ENCODE measurements at places on chromosomes 4 and X.
A peak's percentile ranks its signal among the peaks of the same experiment; 100 is the strongest.

GRCh38 chrX:118495061-118495921 lies at the start of gene DOCK11:
TSS of gene DOCK11 (plus strand) at chrX:118495815. CDS start at chrX:118495972, 157 bp downstream.
- peak; percentile 89 for DNase-seq

- DNase-seq, result peak; percentile 5
Measured at GRCh38 chrX:38768079-38768478, 33.2 kb upstream of the MID1IP1 start.

- DNase-seq, result no peak
Measured at GRCh38 chr4:28926156-28926555, 1794.0 kb upstream of the PCDH7 start.

- no peak for DNase-seq
Measured at GRCh38 chr4:145890689-145891088, 47.9 kb downstream of the ZNF827 start.

GRCh38 chr4:67880866-67881610 lies 2.8 kb downstream of the TMPRSS11D start:
- DNase-seq, result peak; percentile 6

DNA sequence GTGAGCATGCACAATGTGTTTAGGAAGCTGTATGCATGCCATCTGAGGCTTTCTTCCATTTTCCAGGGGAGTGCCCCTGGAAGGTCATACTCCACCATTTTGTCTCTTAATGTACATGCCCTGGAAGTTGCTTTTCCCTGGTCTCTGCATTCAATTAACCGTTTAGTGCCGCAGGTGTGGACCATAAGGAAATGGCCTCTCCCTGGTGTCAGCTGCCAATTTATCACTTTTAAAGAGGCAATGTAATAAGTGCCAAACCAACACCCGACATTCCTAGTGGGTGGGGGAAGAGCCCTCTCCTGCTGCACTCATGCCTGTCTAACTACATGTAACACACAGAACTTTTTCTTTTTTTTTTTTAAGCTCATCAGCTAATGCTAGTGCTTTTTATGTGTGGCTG lies 7.1 kb upstream of the BST1 start:
- no peak for DNase-seq

DNA sequence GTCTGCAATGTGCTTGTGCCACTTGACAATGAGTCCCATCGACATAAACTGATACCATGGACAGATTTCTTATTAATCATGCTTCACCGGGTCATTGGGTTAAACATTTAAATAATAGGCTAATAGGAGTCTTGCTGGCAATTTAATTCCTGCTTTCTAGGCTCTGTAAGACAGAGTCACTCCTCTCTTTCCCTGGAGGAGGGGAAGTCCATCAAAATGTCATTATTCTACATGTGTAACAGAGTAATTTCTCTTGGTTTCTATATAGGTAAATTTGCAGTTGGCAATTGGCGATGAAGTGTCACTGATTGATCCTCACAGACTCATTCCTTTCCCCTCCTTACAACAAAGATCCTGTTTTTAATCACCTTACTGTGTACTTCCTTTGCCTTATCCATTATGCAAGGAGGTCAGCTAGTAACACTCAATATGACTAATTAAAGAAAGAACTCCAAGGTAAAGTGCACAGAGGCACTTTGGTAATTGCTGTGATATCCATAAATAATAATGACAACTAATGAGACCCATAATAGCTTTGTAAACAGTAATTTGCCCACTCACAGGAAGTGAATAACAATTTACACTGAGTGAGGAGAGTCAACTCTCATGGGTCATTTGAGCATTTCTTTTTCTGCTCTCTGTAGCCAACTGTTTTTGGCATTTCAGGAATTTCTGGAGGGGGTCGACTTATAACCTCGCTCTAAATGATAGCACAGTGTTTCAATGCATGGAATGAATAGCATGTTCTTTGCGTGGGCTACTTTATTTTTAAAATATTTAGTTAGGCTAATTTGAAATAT lies 184.0 kb downstream of the UGT8 start:
- DNase-seq, result peak; percentile 32

GRCh38 chr4:133592106-133592505 lies 443.0 kb downstream of the PCDH10 start:
- DNase-seq, result no peak

- DNase-seq, result peak; percentile 43
Measured at GRCh38 chr4:159495515-159496236, 392.8 kb downstream of the RAPGEF2 start.

- peak; percentile 76 for DNase-seq
Measured at GRCh38 chr4:68373513-68373912, 23.6 kb upstream of the YTHDC1 start.

DNA sequence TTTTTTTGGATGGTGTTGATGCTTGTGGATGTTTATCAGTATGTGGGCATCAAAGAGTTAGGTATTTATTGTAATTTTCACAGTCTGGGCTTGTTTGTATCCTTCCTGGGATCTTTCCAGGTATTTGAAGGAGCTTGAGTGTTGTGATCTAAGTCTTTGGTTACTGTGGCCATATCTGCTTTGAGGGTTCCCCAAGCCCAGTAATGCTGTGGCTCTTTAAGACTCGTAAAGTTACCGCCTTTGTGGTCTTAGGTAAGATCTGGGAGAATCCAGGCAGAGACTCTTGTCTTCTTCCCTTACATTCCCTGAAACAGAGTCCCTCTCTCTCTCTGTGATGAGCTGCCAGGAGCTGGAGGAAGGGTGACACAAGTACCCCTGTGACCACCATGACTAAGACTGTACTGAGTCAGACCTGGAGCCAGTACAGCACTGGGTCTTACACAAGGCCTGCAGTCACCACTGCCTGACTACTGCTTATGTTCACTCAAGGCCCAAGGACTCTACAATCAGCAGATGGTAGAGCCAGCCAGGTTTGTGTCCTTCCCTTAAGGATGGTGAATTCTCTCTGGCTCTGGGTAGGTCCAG lies 62.2 kb downstream of the FMR1NB start:
- peak; percentile 59 for DNase-seq

DNA sequence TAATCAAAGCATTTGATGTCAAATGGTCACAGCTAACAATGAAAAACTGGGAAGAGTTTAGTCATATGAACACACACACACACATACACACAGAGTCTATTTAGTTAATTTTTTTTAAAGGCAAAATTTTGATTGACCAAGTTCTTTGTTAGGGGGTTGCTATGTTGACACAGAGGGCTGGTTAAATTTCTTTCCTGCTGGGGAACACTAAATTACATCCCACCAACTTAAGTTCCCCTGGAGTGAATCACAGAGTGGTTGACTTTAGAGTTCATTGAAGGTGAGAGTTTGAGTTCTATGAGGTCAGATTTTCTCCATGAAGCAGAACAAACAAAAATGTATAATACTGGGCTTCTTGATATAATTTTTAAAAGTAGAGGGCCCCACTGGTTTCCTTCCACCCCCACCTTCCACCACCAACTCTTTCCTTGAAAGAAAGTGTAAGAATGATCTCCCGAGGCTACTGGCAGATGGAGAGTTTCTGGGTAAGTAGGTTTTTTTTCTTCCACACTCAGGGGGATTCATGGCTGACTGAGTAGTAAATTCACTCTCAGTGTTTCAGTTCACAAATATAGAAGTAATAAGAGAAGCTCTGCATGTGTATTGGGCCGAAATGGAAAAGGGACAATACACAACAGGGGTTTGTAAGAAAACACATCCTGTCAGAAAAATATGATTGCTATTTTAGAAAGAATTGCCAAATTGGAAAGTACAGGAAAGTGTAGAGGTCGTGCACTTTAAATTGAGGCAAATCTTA lies 917.0 kb upstream of the LCORL start:
- DNase-seq, result no peak

- DNase-seq, result no peak
Measured at GRCh38 chr4:145195167-145195952, 15.0 kb upstream of the OTUD4 start.

DNA sequence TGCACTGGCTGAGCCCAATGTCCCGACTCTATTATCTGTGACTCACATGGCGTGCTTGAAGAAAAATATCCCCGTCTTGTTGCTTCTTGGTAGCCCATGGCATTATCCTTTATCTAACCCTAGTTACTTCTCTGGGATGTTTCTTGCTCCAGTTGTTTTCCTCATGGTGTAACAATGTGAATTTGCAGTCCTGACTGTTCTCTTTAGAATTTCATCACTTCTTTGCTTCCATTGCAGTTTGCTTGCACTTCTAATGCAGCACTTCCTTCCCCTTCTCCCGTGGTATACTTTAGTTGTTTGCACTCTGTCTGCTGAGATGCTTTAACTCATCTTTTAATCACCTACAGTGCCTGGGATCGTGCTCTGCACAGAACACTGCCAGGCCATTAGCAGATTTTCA lies 126.9 kb downstream of the MAML3 start:
- no peak for DNase-seq

- peak; percentile 80 for DNase-seq
Measured at GRCh38 chrX:40108959-40109287, 11.2 kb upstream of the BCOR start.

- DNase-seq, result no peak
Measured at GRCh38 chr4:666822-667544, 7.1 kb downstream of the ATP5ME start.

DNA sequence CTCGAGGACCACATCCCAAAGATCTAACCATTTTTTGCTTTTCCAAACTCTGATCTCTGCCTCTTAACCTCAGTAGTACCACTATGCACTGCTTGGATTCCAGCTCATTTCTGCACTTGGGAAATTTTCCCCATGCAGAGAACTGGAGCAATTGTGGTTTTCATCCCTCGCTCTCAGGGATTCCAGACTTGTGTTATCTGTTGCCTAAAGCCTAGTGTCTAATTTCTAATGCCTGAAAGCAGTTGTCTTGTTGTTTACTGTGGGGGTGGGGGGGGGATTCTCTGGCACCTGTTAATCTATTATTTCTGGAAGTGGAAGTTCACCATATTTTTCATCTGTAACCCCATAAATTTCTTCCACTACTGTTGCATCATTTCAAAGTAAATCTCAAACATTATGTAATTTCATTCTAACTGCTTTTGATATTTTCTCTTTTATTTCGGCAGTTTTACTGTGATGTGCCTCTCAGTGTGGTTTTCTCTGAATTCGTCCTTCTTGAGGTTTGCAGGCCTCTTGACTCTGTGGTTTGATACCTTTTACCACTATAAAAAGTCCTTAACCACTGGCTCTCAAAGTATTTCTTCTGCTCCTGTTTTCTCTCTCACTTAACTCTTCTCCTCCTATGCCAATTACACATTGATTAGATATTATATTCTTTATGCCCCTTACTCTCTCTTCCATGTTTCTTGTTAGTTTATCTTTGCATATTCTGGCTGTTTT lies 205.6 kb upstream of the EOLA2 start:
- no peak for DNase-seq

GRCh38 chrX:116667346-116668134 lies 204.8 kb upstream of the CT83 start:
- no peak for DNase-seq

DNA sequence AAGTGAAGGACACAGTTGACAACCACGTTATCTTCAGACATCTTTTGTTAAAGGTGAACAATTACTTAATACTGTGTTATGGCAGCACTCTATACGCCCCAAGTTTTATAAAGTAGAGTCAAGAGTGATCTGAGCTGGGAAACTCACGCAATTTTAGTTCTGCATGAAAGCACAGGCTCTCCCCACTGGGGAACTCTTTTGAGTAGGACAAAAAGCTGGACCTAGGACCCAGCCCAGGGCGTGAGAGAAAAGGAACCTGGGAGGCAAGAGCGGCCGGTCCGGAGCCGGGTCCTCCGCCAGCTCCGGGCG lies 152.6 kb upstream of the SLC4A4 start:
- DNase-seq, result no peak

DNA sequence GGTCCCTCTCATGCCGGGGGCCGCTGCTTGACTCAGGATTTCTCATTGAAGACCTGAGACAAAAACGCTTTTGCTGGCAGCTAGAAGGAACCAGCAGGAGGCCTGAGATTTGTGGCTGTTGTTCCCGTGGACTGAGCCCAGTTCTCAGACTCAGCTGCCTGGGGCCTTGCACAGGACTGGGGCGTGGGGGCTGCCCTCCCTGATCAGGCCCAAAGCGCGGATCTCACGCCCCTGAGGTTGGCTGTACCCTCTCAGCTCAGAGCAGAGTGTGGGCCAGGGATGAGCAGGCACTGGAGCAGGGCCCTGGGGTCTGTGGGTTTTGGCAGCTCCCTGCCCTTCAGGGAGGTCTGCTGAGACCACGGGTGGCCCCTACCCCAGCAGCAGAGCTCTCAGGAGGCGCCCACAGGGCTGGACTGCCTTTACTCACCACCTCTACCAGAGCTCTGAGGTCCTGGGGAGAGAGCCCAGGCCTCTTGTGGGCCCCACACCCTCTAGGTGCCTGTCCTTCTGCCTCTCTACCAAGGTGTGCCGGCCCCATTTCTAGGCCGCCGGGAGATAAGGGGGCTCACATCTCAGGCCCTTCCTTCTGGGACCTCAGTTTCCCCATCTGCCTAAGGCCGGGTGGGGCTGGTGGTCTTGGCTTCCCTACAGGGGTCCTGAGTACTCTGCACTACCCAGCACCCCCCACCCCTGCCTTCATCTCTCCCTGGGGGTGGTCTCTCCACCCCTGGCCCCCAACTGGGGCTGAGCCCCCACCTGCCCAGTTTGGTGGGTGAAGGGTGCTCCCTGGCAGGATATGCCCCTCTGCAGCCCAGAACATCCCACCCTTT lies 5.6 kb downstream of the MSANTD1 start:
- DNase-seq, result no peak

DNA sequence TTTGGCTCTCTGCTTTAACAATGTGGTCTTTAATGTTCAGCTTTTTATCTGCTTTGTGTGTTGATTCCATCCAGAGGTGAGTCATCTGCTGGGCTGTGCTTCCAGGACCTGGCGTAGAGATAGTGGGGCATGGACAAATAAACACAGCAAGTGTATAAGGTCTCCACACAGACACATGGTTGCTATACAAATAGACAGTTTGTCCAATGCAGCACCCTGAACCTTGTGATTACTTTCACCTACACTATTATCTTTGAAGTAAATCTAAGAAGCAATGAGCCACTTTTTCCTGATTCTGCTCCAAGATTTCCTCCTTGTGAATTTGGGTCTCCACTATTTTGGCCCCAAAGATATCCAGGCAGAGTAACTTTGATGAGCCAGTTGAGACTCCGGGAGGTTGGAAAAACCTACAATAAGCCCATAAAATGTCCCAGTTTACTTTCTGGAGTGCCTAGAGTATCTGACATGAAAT lies 12.1 kb downstream of the PPARGC1A start:
- DNase-seq, result peak; percentile 14
